Heart right ventricle (tissue), 16 donors: ENCODE measurements at places on chromosomes 11 and 22. TPM values are rescaled to one million over a fixed set of nuclear protein-coding genes. Genes with fewer than 3 reads are reported as not detected.

DNA sequence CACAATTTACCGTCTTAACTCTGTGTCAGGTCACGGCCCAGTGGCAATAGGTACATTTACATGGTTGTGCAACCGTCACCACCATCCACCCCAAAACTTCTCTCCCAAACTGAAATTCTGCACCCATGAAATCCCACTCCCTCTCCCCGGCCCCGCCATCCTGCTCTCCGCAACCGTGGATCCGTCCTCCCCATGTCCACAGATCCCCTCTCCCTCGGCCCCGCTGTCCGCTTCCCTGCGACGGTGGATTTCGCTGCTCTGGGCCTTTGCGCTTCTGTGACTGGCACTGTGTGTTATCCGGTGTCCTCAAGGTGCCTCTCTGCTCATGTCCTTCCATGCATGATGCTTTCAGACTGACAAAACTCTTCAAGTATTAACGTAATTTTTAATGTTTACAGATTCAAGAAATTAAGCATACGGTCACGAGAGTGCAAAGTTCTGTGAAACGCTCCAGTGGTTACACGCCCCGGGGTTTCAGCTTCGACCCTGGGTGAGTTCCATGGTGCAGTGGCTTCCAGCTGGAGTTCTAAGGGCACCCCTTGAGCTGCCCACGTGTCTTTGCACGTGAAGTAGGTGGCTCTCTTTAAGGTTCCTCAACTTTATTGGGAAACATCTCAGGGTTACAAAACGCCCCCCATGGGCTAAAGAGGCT lies 76.4 kb downstream of the KCNQ1 start:
- no peak for DNase-seq
- H3K27me3 ChIP-seq: no peaks in the 10 kb centered on the region
- no peaks in the 10 kb centered on the region for H3K36me3 ChIP-seq
- H3K4me3 ChIP-seq: no peak overlapping the region

- no peaks in the 10 kb centered on the region for H3K4me1 ChIP-seq
- DNase-seq: no peak
- no peak overlapping the region for H3K4me3 ChIP-seq
- no peak overlapping the region for H3K27ac ChIP-seq
- no peaks in the 10 kb centered on the region for H3K36me3 ChIP-seq
These were observed 12.7 kb downstream of the BTG4 start for GRCh38 chr11:111499483-111499882.

GRCh38 chr11:21635394-21636145 lies 557.3 kb upstream of the ANO5 start:
- H3K4me1 ChIP-seq: no peaks in the 10 kb centered on the region
- no peaks in the 10 kb centered on the region for H3K27me3 ChIP-seq
- H3K4me3 ChIP-seq: no peak overlapping the region
- no peaks in the 10 kb centered on the region for H3K36me3 ChIP-seq

GRCh38 chr11:14529951-14530350 lies 9.8 kb upstream of the PSMA1 start:
- H3K27me3 ChIP-seq: no peaks in the 10 kb centered on the region
- H3K36me3 ChIP-seq: no peaks in the 10 kb centered on the region
- H3K4me3 ChIP-seq: no peak overlapping the region
- no peak for DNase-seq

- H3K36me3 ChIP-seq: no peaks in the 10 kb centered on the region
- H3K4me3 ChIP-seq: no peak overlapping the region
- DNase-seq: no peak
- peaks cover 54% of the 10 kb centered on the region for H3K4me1 ChIP-seq
These were observed 15.8 kb downstream of the MYEOV start for GRCh38 chr11:69309631-69310280.

GRCh38 chr11:120255519-120255866 lies 15.6 kb downstream of the POU2F3 start:
- no peak overlapping the region for H3K27ac ChIP-seq
- H3K27me3 ChIP-seq: peaks cover 61% of the 10 kb centered on the region
- no peak overlapping the region for H3K4me3 ChIP-seq
- no peak for DNase-seq

- H3K4me1 ChIP-seq: no peaks in the 10 kb centered on the region
- H3K27ac ChIP-seq: no peak overlapping the region
- no peak overlapping the region for H3K4me3 ChIP-seq
- no peak for DNase-seq
- H3K36me3 ChIP-seq: no peaks in the 10 kb centered on the region
These were observed 191.1 kb downstream of the GRIK4 start for GRCh38 chr11:120702656-120703055.

DNA sequence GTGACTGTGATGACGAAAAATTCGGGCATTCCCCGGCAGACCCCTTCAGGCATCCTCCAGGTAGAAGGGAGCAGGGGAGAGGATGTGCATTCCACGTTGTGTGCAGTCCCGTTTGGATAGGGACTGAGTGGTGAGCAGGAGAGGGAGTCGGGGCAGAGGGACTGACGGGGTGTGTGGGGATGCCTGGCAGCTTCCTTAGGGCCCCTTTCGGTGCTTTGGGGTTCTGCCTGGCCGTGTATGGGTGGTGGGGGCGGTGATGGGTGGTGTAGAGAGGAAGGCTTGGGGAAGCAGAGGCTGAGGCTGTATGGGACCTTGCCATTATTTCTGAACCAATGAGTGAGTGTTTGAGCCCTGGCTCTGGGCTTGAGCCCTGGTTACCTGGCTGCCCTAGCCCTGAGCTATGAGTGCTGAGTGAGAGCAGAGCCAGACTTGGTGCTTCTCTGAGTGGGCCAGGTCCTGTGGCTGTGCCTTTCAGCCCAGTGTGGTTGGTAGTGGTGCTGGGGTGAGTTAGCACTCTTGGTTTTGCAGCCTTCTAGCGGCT lies 914 bp downstream of the INPPL1 start:
- no peak overlapping the region for H3K27ac ChIP-seq
- H3K4me1 ChIP-seq: peaks cover 45% of the 10 kb centered on the region
- no peak for DNase-seq

- H3K4me1 ChIP-seq: no peaks in the 10 kb centered on the region
- H3K36me3 ChIP-seq: no peaks in the 10 kb centered on the region
- H3K27ac ChIP-seq: no peak overlapping the region
- no peak overlapping the region for H3K4me3 ChIP-seq
- DNase-seq: no peak
These were observed 291.8 kb upstream of the DDI1 start for GRCh38 chr11:103744496-103745153.

DNA sequence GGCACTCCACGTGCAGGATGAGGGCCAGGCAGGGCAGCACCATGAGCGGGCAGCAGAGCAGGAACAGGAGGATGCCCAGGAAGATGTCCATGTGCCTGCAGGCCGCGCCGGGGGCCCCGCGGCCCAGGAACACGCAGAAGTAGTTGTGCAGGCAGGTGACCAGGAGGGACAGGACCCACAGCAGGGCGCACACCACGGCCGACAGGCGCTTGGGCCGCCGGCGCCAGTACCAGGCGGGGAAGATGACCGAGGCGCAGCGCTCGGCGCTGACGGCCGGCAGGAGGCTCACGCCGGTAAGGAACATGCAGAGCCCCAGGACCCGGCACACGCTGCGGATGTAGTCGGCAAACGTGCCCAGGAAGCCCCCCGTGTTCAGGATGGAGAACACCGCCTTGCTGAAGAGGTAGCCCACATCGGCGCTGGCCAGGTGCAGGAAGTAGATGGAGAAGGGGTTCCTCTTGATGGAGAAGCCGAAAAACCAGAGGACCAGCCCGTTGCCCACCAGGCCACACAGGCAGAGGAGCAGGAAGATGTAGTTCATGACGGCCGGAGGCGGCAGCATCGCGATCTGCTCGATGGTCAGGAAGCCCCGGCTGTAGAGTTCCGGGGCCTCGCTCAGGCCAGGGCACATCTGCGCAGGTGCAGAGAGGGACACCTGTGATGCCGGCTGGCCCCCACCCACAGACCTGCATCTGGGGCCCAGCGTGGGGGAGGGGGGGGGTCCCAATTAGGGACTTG lies 7.2 kb downstream of the MRGPRF start:
- H3K36me3 ChIP-seq: no peaks in the 10 kb centered on the region
- DNase-seq: no peak
- H3K4me1 ChIP-seq: peaks cover 24% of the 10 kb centered on the region

GRCh38 chr22:37907036-37907954 lies 1.2 kb downstream of the MICALL1 start:
- H3K36me3 ChIP-seq: no peaks in the 10 kb centered on the region
- H3K27me3 ChIP-seq: no peaks in the 10 kb centered on the region
- H3K4me3 ChIP-seq: peak overlapping the region; percentile 75
- peak overlapping the region; percentile 87 for H3K27ac ChIP-seq
- no peak for DNase-seq

- H3K27me3 ChIP-seq: peaks cover 32% of the 10 kb centered on the region
- no peaks in the 10 kb centered on the region for H3K36me3 ChIP-seq
- no peak overlapping the region for H3K4me3 ChIP-seq
- no peaks in the 10 kb centered on the region for H3K4me1 ChIP-seq
These were observed 2.5 kb downstream of the NCF4 start for GRCh38 chr22:36863281-36863680.

DNA sequence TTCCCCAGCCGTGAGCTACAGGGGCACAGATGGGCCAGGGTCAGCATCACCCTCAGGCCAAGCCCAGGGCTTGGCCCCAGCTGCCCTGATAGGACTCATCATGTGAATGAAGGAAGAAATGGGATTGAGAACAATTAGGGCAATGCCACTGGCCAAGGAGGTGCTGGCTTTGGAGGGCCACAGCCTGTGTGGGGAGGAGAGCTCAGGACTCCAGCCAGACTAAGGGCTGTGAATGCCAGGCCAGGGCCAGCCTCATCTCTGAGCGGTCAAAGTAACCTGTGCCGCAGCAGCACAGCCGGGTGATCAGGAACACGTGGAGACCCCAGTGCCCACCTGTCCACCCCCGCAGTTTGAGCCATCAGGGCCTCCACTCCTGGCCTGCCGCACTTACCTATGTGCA lies 10.1 kb downstream of the CHID1 start:
- DNase-seq: no peak
- peaks cover 23% of the 10 kb centered on the region for H3K36me3 ChIP-seq
- no peaks in the 10 kb centered on the region for H3K27me3 ChIP-seq
- H3K4me1 ChIP-seq: no peaks in the 10 kb centered on the region

DNA sequence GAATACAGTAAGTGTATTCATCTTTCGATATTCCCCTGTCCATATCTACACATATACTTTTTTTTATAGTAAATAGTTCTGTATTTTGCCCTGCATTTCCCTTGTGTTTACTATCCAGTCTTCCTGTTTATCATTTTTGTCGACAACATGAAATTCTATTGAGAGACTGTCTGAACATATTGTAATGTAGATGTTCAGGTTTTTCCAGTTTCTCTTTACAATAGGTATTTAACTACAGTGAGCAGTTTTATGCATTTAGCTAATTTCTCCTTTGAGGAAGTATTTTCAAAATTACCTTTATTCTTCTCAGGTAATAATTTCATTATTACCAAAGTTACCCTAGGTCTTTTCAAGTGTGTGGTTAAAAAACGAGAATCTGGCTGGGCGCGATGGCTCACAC lies 16.7 kb downstream of the PIK3IP1 start:
- no peaks in the 10 kb centered on the region for H3K4me1 ChIP-seq
- no peaks in the 10 kb centered on the region for H3K27me3 ChIP-seq
- H3K4me3 ChIP-seq: no peak overlapping the region
- H3K27ac ChIP-seq: no peak overlapping the region
- no peaks in the 10 kb centered on the region for H3K36me3 ChIP-seq
- no peak for DNase-seq

The GRM5 gene
- total RNA-seq: 0.02 TPM

The NAALAD2 gene
- 0.21 TPM for total RNA-seq

The ETS1 gene
- total RNA-seq: 75.7 TPM

The KRTAP5-11 gene
- not detected for total RNA-seq
